ENCODE measurements at places on chromosomes 7 and 10.

- no peak for DNase-seq
These were observed 20.9 kb upstream of the LFNG start for GRCh38 chr7:2498708-2499107.

DNA sequence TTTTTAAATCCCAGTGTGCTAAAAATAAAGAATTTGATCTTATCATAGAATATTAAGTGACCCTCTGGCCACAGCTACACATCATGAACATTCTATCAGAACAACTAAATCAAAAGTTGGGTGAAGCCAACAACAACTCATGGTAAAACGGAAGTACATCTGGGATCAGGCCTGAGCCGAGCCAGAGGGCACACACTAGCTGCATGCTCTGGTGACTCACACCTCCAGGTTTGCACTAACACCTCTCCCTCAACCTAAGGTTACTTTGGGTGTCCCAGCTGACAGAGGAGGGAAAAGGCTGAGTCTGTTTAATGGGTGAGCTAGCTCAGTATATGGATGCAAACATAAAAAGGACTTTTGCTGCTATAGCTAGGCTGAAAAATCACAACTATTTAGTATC, 281.6 kb downstream of the HGF start:
- DNase-seq: no peak

- DNase-seq: no peak
These were observed 85.5 kb downstream of the XRCC2 start for GRCh38 chr7:152590481-152590880.

GRCh38 chr7:435630-436366, 83.8 kb downstream of the PDGFA start:
- DNase-seq: no peak

- no peak for DNase-seq
These were observed 26.3 kb upstream of the SH3PXD2A start for GRCh38 chr10:103881416-103882284.

GRCh38 chr10:37865264-37865663, 7.9 kb upstream of the ZNF248 start:
- DNase-seq: no peak

DNA sequence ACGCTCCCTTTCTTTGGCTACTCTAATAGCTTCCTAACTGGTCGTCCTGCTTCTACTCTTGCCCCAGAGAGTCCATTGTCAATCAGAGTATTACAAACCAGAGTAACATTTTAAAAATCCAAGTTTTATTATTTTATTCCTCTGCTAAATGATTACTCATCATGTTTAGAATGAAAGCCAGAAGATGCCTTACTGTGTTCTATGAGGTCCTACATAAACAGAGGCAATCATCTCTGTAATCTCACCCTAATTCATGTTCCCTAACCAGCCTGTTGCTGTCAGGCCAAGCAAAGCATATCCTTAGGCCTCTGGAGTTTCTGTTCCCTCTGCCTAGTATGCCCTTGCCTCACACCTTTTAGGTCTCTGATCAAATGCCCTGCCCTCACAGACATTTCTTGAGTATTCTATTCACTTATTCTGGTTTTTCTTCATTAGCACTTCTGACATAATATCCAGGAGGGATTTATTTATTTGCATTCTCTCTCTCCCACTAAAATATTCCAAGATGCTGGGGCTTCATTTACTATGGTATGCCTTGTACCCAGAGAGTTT, 497.5 kb downstream of the PHTF2 start:
- DNase-seq: no peak

GRCh38 chr10:92146107-92146506, 144.8 kb downstream of the CPEB3 start:
- no peak for DNase-seq

DNA sequence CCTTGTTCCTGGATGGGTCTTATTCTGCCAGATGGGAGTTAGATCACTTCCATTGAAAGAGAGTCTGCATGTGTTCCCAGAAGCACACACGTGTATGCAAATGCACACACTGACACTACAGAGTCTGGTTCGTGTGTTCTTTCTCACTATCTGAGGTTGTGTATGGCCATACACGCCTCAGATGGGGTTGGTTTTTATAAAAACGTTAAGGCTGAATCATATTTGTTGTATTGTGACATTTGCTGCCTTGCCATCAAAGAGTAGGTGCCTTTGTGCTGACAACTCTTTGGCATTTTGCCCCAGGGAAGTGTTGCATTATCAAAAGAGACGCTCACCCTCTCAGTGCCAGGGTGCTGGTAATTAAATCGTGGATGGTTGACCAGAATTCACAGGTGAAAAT, 37.7 kb upstream of the HDAC9 start:
- no peak for DNase-seq

Measured in T-helper 17 cell (primary cell).